Hypothalamus (tissue), 51 donors: ENCODE measurements at places on chromosomes 2 and 18.
A peak's percentile ranks its signal among the peaks of the same experiment; 100 is the strongest.

- no peak for DNase-seq
These were observed 109.6 kb upstream of the ST6GAL2 start for GRCh38 chr2:106995556-106995955.

- DNase-seq = no peak
These were observed 2.9 kb upstream of the B4GALT6 start for GRCh38 chr18:31686986-31687928.

GRCh38 chr18:11146238-11146946 lies 3.0 kb downstream of the PIEZO2 start:
- peak; percentile 72 for DNase-seq

- DNase-seq = no peak
These were observed 17.6 kb downstream of the PMAIP1 start for GRCh38 chr18:59917422-59917821.

GRCh38 chr18:52287151-52287550 lies 52.8 kb upstream of the DCC start:
- no peak for DNase-seq

DNA sequence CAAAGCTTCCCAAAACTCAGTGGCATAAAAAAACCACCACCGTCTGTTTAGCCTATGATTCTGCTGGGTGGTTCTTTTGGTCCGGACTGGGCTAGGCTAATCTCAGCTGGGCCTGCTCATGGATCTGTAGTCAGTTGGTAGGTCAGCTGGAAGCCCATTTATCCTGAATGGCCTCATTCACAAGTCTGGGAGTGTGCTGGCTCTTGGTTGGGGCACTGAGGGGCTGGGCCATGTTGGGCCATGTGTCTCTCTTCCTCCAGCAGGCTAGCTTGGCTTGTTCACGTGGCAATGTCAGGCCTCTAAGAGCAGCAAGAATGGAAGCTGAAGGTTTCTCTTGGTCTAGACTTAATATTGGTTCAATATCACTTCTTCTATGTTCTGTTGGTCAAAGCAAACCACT lies 95.7 kb upstream of the HS6ST1 start:
- DNase-seq = no peak

- DNase-seq = no peak
These were observed 124.3 kb downstream of the TRIB2 start for GRCh38 chr2:12841021-12841420.

GRCh38 chr2:232457121-232458011 lies 1.4 kb downstream of the ALPI start:
- DNase-seq = no peak

DNA sequence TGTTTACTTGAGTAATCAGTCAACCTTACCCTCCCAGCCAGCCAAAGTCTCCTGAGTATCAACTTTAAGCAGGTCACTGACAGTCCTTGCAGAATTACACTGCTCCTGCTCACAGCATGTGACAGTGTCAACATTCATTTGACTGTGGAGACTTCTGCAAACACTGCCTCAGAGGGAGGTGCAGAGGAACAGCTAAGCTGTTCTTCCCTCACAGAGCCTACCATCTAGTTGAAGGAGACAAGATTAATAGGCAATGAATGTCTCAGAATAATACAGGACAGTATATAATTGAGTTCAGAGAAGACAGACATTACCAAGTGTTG lies 11.9 kb downstream of the SLC14A2 start:
- DNase-seq = no peak

DNA sequence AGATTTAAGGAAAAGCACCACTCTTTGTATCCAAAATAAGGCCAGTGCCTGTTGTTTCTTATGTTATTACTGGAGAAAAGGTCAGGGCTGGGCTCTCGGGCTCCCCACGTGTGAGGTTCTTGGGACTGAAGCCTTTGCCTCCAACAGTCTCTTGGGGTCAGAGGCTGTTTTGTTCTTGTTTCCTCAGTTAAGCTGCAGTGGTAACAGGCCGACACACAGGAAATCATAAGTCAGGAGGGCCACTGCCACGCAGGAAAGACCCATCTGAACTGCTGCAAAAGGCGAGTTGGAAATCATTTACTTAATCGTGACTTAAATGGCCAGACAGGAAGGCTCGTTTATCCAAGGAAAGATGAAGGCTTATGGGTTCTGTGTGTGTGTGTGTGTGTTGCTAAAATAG lies 30.3 kb upstream of the IL37 start:
- DNase-seq = no peak

GRCh38 chr18:44181951-44182747 lies 498.5 kb upstream of the SETBP1 start:
- DNase-seq = no peak
